ENCODE measurements at places on chromosomes 16 and 17.

- DNase-seq = no peak
These were observed 14.6 kb downstream of the RGS11 start for GRCh38 chr16:261031-261691.

GRCh38 chr16:28923652-28924398, 1.2 kb downstream of the RABEP2 start:
- DNase-seq = no peak

DNA sequence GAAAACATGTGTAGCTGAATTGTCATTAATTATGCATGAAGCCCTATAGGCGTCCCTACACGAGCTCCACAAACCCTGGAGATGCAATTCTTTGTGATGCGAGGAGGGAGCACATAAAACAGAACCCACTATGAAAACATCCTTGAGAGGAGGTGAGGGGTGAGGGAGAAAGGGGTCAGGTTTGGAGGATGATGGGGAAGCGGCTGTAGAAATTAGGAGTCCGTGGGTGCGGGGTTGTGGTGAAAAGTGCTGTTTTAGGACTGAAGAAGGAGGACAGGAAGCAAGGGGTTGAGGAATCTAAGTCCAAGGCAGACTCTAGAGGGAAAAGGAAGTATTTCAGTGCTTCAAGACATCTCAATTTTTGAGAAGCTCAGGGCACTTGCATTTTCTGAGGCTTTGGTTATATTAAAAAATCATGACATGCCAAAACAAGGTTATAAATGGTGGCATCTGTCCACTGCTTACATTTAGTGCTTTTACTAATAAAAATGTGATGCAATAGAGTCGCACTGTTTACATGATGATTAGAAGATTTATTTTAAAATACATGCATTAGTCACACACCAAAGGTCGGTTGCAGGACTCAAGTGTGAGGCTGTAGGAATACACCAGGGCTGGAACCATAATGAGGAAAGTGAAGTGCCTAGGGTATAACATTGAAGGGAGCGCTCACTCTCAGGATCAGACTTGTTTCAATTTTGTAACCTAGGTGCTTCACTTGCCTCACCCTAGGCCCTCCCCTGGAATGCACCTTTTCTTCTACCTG, 379.5 kb downstream of the HS3ST4 start:
- no peak for DNase-seq

DNA sequence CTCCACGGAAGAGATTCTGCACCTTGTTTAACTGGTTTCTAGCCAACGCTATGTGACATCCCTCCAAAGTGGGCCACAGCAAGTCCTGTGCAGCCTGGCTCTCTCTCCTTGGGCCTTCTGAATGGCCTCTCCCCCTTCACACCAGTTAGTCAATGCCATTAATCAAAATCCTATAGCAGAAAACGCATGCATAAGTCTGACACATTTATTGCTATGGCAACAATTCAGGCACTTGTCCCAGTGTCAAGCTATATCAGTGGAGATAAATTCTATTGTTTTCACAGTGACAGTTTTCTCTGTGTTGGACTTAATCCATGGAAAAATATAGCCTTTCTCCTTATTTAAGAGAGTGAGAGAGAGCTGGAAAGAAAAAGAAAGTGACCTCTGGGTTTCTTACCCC, 87.2 kb upstream of the TOX3 start:
- DNase-seq = no peak

- DNase-seq = no peak
These were observed 62.0 kb upstream of the AMZ2 start for GRCh38 chr17:68185820-68186219.

- DNase-seq = no peak
These were observed 169.8 kb downstream of the PITPNC1 start for GRCh38 chr17:67546578-67547527.

- DNase-seq = no peak
These were observed 4.4 kb upstream of the SOX8 start for GRCh38 chr16:977081-977701.

DNA sequence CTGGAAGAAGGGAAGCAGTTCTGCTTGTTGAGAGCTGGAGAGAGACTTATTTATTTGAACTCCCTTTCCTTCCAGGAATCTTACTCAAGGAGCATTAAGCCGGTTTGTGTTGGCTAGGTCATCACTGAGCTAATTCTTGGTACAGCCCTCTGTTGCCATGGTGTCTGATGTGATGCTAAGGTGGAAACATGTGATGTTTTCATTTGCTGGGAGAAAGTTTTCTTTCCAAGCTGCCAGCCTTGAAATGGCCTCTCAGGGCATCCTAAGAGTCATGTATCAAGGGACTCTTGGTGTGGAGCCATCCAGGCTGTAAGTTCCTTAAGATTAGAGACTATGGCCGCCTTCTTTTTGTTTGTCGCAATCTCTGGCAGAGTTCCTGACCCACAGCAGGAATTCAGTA, 4.2 kb downstream of the PSKH1 start:
- DNase-seq = no peak

DNA sequence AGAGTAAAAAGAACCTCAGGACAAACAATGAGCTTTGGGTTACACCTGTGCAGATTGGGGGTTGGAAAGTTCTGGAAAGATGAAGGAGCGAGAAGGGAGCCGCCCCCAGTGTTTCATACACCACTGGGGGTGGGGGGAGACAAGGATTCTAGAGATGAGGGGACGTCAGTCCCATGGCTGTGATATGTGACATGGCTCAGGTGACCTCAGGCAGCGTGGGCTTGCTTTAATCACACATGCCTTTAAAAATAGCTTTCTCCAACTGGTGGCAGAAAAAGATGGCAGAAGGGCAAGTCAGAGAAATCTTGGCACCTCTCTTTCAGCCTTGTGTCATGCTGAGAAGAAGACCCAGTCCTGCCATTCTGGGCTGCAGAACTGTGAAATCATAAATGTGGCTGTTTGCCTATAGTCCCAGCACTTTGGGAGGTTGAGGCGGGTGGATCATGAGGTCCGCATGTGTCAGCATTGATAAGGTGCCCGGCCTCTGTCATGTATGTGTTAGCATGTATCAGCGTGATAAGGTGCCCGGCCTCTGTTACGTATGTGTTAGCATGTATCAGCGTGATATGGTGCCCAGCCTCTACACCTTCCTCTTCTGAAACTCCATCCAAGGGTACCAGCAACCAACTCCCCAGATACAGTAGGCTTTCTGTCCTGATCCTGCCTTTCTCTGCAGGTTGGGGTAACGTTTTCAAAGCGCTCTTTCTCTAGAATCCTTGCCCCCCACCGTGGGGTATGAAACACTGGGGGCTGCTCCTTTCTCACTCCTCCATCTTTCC, 25.0 kb downstream of the WIPI1 start:
- DNase-seq = no peak

DNA sequence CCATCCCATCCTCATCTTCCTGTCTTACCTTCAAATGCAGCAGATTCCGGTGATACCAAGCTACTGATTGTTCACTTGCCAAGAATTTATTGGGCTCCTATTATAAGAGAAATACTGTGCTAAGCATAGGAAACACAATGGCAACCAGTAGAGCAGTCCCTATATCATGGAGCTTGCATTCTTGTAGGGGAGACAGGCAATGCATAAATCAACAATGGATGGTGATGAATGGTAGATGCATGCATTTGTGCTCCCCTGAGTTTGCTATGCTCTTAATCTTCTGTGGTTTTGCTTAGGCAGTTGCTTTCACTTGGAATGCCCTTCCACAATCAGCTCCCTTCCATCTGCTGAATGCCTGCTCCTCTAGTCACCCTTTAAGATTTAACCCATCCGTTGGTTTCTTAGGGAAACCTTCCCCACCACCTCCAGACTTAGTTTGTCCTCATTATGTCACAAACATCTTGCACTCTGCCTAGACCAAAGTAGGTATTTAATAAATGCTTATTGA, 200.2 kb upstream of the TOX3 start:
- DNase-seq = no peak

GRCh38 chr16:58409316-58409973, 17.2 kb downstream of the GINS3 start:
- no peak for DNase-seq

- no peak for DNase-seq
These were observed 100.5 kb downstream of the XYLT1 start for GRCh38 chr16:17370223-17370707.

DNA sequence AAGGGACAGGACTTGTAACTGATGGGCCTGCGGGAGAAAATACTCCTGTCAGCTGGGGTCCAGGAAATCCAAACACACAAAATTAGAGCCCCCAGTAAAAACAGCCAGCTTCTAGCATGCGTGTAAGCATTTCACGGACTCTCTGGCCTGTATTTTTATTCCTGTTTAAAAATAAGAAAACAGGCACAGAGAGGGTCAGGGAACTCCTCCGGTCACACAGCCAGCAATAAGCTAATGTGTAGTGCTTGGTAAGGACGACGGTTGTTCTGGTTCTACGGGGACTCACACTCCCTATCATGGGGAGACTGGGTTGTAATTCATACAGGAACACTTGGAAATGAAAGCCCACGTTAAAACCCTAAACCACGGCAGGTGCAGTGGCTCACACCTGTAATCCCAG, 1.5 kb upstream of the TCF25 start:
- DNase-seq = no peak

DNA sequence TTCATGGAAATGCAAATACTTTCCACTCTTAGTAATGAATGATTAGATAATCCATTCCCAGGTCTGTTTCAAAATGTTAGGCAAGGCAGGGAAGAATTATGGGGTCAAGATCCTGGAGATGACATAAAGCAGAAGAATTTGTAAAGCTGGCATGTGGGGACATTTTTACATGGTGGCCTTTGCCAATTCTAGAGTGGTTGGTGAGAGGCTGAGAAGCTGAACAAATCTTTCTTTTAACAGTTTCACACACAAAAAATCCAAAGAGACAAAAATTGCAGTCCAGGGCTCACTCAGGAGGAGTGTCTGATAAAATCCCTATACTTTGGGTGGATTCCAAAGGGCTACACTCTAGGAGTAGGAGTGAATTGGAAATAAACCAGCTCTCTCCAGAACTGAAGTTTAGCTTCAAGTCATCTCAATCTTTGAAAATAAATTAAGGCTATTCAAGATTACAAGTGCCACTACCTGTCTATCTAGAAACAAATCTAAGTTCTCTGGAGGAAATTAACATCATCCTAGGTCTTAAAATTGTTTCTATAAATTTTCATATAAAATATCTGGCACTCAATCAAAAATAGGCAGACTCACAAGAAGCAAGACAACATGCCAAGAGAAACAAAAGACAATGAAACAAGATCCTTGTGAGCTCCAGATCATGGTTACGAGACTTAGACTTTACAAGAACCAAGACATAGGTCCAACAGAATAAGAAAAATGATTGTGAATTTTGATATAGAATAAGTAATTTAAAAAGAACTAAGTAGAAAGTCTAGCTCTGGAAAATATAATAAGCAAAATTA, 113.0 kb upstream of the AXIN2 start:
- no peak for DNase-seq

- DNase-seq = peak; percentile 31
These were observed 5.2 kb upstream of the NUBP1 start for GRCh38 chr16:10738231-10739077.

GRCh38 chr16:4936181-4936990, 562 bp downstream of the PPL start:
- no peak for DNase-seq

- no peak for DNase-seq
These were observed 31.0 kb upstream of the GPR139 start for GRCh38 chr16:20104563-20105183.

DNA sequence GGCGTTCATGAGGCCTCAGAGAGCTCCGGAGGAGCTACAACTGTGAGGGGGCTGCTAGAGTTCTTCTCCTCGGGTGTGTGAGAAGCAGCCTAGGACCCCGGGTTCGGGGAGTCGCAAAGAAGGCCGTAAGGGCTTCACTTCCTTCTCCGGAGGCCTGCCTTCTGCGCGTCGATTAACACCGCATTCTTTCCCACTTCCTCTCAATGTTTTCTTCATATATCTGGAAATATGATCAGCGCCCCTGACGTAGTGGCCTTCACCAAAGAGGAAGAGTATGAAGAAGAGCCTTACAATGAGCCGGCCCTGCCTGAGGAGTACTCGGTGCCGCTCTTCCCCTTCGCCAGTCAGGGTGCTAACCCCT, 449 bp downstream of the SMCR8 start:
- peak; percentile 17 for DNase-seq

DNA sequence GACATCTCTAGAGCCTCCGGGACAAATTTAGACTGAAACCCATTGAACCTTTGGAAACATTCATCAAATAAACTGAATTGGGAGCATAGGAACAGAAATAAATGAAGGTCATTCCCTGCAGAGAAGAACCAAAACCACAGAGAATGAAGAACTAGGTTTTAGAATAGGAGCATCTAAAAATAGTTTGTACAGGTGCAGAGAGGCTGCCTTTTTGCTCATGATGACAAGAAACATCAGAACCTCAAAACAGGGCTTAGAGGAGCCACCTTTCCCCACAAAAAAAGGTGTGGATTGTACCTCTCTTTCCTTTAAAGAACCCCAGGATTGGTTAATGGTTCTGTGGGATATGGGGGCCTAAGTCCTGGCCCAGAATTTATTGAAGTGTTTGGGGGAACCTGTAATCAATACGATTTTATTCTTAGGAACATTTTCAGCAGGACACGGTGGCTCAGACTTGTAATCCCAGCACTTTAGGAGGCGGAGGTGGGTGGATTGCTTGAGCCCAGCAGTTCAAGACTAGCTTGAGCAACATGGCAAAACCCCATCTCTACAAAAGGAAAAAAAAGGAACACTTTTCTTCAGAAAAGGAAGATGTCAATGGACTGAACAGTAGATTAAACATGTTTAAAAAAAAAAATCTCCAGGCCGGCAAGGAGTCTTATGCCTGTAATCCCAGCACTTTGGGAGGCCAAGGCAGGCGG, 37.7 kb upstream of the SLC47A1 start:
- no peak for DNase-seq

- DNase-seq = no peak
These were observed 20.1 kb upstream of the MYH13 start for GRCh38 chr17:10392880-10393279.

- no peak for DNase-seq
These were observed 48.1 kb downstream of the BEAN1 start for GRCh38 chr16:66475232-66475631.

DNA sequence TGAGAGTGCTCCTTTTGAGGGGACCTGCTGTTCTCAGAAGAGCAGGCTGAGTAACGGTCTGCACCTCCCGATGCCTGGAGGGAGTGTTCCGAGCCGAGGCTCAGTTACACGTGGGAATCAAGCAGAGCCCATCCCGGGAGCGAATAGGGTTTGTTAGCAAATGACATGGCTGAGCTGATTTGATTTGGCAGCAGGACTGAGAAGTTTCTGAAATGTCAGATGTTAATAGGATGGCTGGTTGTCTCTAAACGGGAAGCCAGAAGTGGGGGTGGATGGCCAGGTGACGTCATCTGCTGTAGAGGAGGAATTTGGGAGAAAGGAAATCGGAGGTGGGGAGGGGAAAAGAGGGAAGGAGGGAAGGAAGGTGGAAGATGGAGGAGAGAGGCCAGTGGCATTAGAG, 128.0 kb downstream of the RAP1GAP2 start:
- peak; percentile 22 for DNase-seq

- DNase-seq = no peak
These were observed 20.1 kb downstream of the GLYR1 start for GRCh38 chr16:4826980-4827379.

DNA sequence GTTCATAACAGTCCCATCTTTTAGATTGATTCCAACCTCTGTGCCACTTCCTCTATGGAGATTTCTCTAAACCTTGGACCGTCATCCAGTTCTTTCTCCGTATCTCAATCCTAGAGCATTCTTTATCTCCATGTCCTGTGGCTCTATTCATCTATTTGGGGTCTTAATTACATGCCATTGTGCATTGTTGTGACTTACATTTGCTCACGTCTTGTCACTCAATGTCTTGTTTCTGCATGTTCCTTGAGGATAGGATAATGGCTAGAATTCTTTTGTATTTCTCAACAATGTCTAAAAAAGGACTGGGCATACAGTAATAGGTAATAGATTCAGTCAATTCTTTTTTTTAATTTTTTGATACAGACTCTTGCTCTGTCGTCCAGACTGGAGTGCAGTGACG, 50.2 kb downstream of the ARSG start:
- DNase-seq = no peak

All from urothelium cell line (cell line).